ENCODE measurements at places on chromosomes 13 and 19.

DNA sequence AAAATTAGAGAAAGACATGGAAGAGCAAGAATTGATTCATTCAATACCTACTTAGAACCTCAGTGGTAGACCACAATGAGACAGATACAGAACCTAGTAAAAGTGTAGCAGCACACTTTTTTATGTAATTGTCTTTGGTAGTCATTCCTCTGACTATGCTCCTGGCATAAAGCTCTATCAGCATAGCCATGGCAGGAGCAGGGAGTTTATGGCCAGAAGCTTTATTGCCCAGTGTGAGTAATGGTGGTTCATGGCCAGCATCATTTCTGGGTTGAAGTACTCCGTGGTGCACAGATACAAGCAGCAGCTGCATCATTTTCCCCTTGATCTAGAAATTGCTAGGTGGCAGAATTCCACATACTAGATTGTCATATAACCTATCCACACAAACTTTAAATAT, 352.6 kb downstream of the TBC1D4 start:
- DNase-seq = no peak

DNA sequence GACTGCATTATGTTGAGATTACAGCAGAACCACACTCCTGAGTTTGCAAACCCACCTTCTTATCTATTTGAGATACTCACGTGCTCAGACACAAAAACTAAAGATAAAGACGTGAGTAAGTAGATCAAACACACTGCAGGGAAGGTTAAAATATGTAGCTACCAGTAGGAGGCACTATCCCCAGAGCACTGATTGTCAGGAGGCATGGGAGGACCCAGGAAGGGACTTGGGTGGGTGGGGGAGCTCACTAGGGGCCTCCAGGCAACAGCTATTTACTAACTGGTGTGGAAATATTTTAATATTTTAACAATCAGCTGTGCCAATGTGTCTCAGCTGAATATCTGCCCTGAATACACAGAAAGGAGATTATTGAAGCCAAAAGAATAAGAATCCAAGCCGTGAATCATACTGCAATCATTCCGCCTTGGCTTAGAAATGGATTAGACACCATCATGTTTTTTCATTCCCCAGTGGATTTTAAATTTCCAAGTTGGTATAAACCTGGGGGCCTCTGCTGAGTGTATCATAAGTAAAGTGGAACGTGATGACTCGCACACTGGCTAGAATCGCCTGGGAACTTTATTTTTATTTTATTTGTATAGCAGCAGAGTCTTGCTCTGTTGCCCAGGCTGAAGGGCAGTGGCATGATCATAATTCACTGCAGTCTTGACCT, 73.2 kb upstream of the CACNA1A start:
- DNase-seq = no peak

DNA sequence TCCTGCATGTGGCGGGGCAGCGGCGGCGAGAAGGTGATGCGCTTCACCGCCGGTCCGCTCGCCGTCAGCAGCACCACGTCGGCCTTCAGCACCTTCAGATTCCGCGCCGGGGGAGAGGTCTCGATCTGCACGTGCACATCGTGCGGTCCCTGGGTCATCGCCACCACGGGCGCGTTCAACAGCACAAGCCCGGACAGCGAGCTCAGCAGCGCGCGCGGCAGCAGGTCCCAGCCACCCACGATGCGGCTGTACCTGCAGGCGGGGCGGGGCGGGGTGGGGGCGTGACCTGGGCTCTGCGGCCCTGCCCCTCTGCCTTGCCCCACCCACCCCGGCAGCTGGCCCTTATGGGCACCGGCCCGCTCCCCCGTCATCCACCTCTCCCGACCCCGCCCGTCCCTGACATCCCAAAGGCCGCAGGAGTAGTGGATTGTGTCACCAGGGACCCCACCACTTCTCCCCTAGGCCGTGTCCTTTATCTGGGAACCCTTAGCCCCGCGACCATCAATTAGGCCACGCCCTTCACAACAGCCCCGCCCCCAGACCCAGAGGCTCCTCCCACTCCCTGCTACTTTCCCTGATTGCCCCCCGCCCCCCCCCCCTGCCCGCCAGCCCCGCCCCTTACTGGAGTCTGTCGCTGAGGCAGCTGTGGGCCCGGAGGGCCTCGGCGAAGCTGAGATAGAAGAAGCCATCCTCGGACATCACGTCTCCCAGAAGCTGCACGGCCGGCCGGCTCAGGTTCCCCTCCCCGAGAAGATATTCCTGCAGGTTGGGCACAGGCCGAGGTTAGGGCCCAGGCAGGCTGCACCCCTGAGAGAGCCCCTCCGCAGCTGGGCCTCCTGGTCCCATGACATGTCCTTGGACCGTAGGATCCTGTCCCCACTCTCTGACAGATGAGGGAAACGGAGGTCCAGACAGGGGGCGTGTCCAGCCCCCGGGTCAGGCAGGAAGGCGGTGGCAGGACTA, 6.1 kb downstream of the IL4I1 start:
- DNase-seq = peak; percentile 69

DNA sequence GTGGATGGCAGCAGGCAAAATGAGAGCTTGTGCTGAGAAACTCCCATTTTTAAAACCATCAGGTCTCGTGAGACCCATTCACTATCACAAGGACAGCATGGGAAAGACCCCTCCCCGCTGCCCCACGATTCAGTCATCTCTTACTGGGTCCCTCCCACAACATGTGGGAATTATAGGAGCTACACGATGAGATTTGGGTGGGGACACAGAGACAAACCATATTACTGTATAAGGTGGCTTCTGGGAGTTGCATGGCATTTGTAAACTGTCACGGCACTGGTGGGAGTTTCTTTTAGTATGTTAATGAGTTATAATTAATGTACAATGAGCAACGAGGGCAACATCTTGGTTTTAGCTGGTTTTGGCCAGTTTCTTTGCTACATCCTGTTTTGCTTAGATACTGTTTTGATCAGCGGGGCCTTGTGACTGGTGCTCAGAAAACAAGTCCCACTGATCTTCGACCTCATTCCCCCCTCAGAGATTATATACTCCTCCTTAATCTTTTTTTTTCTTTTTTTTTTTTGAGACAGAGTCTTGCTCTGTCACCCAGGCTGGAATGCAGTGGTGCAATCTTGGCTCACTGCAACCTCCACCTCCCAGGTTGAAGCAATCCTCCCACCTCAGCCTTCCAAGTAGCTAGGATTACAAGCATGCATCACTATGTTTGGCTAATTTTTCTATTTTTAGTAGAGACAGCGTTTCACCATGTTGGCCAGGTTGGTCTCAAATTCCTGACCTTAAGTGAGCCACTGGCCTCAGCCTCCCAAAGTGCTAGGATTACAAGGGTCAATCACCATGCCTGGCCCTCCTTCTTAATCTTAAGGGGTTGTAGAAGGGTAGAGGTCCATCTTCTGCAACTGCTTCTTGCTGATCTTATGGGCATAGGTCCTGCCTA, 21.3 kb upstream of the ZNF599 start:
- no peak for DNase-seq

DNA sequence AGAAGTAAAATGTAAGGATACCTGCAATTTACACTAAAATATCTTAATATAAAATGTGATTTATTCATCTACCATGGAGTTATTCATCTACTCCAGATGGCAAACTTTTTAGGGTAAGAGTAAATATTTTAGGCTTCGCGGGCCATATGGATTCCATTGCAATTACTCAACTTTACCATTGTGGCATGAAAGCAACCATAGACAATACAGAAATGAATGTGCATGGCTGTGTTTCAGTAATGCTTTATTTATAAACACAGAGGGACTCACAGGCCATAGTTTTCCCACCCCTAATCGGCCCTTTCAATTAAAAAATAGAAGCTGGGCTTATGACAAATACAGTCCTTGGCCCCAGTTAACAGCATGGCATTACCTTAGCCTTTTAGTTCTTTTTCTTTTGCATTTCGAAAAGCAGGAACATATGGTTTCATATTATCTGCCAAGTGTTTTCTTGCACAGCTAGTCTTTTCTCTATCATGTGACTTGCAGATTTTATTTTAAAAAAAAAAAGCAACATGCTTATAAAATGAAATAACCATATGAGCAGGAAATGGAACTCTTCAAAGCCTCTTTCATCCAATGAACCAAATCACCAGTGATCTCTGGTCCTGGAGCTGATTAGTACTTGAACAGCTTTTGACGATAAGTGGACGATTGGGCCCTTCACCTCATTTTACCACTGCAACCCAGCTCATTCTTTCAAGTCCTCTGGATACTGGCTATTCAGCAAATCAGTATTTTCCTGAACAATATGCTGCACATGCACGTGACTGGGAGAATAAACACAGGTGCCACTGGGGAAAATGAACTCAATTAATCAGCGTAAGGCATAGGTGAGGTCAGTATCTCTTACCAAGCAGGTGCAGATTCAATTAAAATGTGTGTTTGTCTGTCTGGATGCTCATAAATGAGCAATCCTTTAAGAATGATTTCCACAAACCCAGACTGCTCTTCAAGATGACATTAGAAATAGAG, 63.9 kb downstream of the LHFPL6 start:
- no peak for DNase-seq

DNA sequence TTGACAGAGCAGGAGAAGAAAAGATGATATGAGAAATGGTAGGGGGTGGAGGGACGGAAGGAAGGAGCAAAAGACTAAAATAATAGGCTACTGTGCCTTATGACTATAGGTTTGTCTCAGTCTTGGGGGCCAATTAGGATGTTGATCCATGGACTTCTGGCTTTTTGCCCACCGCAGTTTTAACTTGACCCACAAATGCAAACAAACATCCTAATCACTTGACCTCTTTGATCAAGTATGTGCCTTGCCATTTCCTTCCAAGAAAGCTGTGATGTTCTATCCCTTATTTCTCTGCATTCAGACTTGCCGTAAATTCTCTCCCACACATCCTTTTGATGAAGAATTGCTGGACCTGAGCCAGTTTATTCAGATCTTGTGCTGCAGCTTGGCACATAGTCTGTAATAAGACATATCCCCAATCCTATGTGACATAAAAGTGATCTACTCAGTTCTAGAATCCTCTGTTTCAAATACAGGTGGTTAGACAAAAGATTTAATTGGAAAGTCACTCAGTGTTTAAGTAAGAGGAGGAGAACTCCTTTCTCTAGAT, 62.8 kb downstream of the TPT1 start:
- no peak for DNase-seq

- DNase-seq = no peak
Measured at GRCh38 chr13:106042996-106043581, 492.4 kb downstream of the EFNB2 start.

DNA sequence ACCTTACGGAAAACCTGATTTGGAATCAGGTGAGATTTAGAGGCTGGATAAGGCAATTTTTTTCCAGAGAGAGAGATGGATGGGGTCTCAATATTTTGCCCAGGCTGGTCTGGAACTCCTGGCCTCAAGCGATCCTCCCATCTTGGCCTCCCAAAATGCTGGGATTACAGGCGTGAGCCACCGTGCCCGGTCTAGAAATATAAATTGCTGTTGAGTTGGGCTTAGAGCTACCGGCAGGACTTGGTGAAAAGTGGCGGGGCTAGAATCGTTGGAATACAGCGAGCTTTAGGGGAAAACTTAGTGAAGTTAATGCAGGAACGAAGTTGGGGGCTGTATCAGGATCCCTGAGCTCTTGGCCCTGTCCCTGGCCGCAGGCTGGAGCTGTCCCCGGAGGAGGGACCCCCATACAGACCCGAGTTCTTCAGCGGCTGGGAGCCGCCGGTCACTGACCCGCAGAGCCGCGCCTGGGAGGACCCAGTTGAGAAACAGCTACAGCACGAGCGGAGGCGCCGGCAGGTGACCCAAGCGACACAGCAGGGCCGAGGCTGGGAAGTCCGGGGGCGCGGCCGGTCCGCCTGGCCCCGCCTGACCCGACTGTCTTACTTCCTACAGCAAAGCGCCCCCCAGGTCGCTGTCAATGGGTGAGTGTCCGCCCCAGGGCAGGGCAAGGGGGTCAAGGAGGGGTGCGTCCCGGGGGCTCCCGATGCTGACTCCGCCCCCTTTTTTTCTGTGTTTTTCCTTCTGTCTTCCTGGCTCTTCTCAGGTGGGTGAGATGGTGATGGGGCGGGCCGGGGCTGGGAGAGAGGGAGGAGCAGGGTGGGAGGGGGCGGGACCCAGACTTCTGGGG, 7.6 kb downstream of the EPS8L1 start:
- DNase-seq = no peak

- DNase-seq = no peak
Measured at GRCh38 chr13:92136449-92137155, 738.2 kb downstream of the GPC5 start.

GRCh38 chr19:17402982-17403855, 2.2 kb downstream of the BST2 start:
- DNase-seq = no peak

DNA sequence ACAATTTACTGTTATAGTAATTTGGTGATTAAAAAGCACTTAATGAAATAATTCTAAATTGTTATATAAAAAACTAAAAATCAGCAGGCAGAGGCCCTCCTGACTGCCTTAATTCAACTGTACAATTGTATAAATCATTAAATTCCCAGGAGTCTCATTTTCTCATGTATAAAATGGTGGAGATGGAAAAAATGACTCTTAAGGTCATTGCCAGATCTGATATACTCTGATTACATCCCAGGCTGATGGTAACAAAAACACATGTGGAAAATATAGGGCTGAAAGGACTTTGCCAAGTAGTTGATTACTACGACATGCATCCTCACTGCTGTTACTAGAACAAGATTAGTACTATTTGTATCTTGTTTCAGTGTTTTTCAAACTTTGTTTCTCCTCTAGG, 1020.0 kb upstream of the SLC10A2 start:
- no peak for DNase-seq

- no peak for DNase-seq
Measured at GRCh38 chr13:94195715-94196114, 283.8 kb downstream of the DCT start.

DNA sequence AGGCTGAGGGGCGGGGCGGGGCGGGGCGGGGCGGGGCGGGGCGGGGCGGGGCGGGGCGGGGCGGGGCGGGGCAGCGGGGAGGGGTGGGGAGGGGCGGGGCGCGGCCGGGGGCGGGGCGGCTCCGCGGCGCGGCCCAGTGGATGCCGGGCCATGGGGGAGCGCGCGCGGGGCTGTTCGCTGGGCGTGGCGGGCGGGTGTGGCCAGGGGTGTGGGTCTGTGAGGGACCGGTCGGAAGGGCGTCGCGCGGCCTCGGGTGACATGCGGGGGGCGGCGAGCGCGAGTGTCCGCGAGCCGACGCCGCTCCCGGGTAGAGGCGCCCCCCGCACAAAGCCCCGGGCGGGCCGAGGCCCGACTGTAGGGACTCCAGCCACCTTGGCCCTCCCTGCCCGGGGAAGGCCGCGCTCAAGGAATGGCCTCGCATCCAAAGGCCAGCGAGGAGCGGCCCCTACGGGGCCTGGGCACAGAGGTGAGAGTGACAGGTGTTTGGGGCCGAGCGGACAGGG, at the start of gene ZFP28:
TSS of gene ZFP28 (plus strand) at position 188 of the 503 bp plus-strand sequence. CDS start at position 259, 71 bp downstream.
- no peak for DNase-seq

- DNase-seq = no peak
Measured at GRCh38 chr19:6273701-6274601, 5.8 kb downstream of the MLLT1 start.

GRCh38 chr19:54482889-54483288, 9.8 kb upstream of the CDC42EP5 start:
- no peak for DNase-seq

GRCh38 chr13:59672445-59672844, 491.3 kb downstream of the DIAPH3 start:
- no peak for DNase-seq

GRCh38 chr19:10662384-10663251, 8.5 kb downstream of the ILF3 start:
- DNase-seq = no peak

- no peak for DNase-seq
Measured at GRCh38 chr19:29687897-29688728, 22.9 kb downstream of the PLEKHF1 start.

All from CD4-positive, alpha-beta T cell treated with Interleukin-6 at 100 ng/mL for 8 hours (primary cell).